ENCODE measurements at places on chromosomes 11 and 22. TPM values are rescaled to one million over a fixed set of nuclear protein-coding genes. Genes with fewer than 3 reads are reported as not detected.

The NOX4 gene
- total RNA-seq, result 0.49 TPM

The SERHL2 gene
- 3.4 TPM for total RNA-seq

The HBB gene
- total RNA-seq, result not detected

The TRIM6 gene
- total RNA-seq, result 5.5 TPM

The TMPRSS4 gene
- not detected for total RNA-seq

The B4GALNT4 gene
- total RNA-seq, result 94.4 TPM

The GPHA2 gene
- total RNA-seq, result not detected

The KCNQ1OT1 gene
- total RNA-seq, result 3.1 TPM

The RIMBP3B gene
- 1.9 TPM for total RNA-seq

The PARVG gene
- total RNA-seq, result 0.33 TPM

The SESN3 gene
- 27.7 TPM for total RNA-seq

The C22orf42 gene
- total RNA-seq, result not detected

The OR51M1 gene
- total RNA-seq, result not detected

DNA sequence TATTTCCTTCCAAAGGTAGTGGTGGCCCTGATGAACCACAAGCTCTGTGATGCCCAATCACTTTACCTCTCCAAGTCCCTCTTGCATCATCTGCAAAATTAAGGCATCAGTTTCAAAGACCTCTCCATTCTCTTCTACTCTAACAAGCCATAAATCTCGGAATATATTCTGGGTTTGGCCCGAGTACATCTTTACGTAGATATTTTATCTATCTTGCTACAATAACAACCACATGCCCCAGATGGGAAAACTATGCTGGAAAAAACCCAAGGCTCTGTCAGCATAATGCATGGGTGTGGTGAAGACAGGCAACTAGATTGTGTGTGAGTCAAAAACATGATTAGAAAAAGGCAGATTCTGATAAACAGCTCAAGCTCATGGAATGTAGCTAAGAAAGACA is 228.2 kb upstream of the BLID start:
- H3K4me1 ChIP-seq, result peaks cover 32% of the 10 kb centered on the region
- DNase-seq, result peak; percentile 94
- no peaks in the 10 kb centered on the region for H3K27me3 ChIP-seq

- H3K27ac ChIP-seq, result no peak overlapping the region
- no peaks in the 10 kb centered on the region for H3K27me3 ChIP-seq
- H3K4me1 ChIP-seq, result no peaks in the 10 kb centered on the region
- no peak for DNase-seq
- no peak overlapping the region for H3K4me3 ChIP-seq
Observed at GRCh38 chr11:77303328-77303727, 1.8 kb upstream of the GDPD4 start.

GRCh38 chr22:37284126-37284804 is 2.0 kb downstream of the CYTH4 start:
- H3K27me3 ChIP-seq, result no peaks in the 10 kb centered on the region
- peaks cover 14% of the 10 kb centered on the region for H3K4me1 ChIP-seq
- H3K36me3 ChIP-seq, result no peaks in the 10 kb centered on the region
- no peak for DNase-seq

DNA sequence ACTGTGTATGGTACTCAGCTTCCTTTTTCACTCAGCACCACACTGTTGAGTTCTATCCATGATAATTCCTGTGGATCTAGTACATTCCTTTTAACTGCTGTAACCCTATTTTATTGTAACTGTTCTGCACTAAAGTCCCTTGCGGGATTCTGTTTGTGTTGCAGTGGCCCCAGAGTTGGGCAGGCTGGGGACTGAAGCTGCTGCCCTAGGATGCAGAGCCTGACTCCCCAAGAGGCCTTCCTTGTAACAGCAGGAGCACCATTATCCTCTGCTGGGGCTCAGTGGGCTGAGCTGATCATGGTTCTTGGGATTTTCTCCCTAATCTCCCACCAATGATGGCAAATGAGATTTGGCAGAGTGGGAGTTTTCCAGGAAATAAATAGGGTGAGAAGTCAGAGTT is 77.7 kb downstream of the CABIN1 start:
- peaks cover 60% of the 10 kb centered on the region for H3K36me3 ChIP-seq
- H3K4me3 ChIP-seq, result no peak overlapping the region
- H3K4me1 ChIP-seq, result no peaks in the 10 kb centered on the region
- no peak overlapping the region for H3K27ac ChIP-seq

- no peaks in the 10 kb centered on the region for H3K36me3 ChIP-seq
- no peak overlapping the region for H3K4me3 ChIP-seq
- H3K27ac ChIP-seq, result no peak overlapping the region
- DNase-seq, result peak; percentile 77
Observed at GRCh38 chr22:20606041-20606783, 98.8 kb downstream of the MED15 start.

GRCh38 chr11:8948886-8949285 is 6.1 kb upstream of the ASCL3 start:
- H3K27ac ChIP-seq, result no peak overlapping the region
- H3K4me3 ChIP-seq, result no peak overlapping the region
- H3K27me3 ChIP-seq, result no peaks in the 10 kb centered on the region
- DNase-seq, result no peak
- H3K4me1 ChIP-seq, result no peaks in the 10 kb centered on the region

GRCh38 chr11:1062075-1062820 is 12.4 kb upstream of the MUC2 start:
- DNase-seq, result no peak
- H3K4me1 ChIP-seq, result no peaks in the 10 kb centered on the region
- no peak overlapping the region for H3K27ac ChIP-seq
- no peaks in the 10 kb centered on the region for H3K27me3 ChIP-seq
- no peak overlapping the region for H3K4me3 ChIP-seq

GRCh38 chr22:20459862-20460261 is 22.2 kb upstream of the SCARF2 start:
- no peak overlapping the region for H3K4me3 ChIP-seq
- H3K4me1 ChIP-seq, result no peaks in the 10 kb centered on the region
- peaks cover 4% of the 10 kb centered on the region for H3K36me3 ChIP-seq
- no peaks in the 10 kb centered on the region for H3K27me3 ChIP-seq

DNA sequence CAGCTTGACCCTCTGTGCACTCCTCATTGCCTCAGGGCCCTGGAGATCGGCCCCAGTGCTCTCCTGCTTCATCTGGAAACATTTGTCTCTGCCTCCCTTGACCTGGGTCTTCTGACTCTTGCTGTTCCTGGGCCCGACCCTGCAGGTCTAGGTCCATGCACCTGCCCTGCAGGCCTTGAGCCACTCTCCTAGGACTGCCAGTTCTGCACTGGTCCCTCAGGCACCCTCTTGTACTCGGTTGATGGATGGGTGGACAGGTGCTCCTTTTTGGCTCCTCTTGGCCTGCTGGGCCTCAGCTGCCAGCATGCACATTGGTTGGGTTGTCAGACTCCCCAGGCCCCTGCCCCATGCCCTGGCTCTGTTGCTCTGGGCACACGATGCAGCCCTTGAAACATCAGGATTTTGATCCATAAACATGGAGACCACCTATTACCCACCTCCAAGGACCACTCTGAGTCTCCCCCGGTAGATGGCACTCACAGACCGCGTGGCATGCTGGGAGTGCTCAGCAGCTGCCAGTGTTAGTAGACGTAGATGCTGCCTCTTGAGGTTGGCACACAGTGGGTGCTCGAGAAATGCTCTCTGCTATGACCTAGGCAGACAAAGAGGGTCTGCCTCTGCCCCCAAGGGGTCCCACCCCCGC is 20.2 kb upstream of the ACR start:
- no peaks in the 10 kb centered on the region for H3K36me3 ChIP-seq
- no peak overlapping the region for H3K27ac ChIP-seq
- no peak for DNase-seq
- H3K4me3 ChIP-seq, result no peak overlapping the region

- H3K27me3 ChIP-seq, result no peaks in the 10 kb centered on the region
- no peak overlapping the region for H3K4me3 ChIP-seq
- no peaks in the 10 kb centered on the region for H3K4me1 ChIP-seq
Observed at GRCh38 chr11:44886790-44887140, 63.9 kb downstream of the TP53I11 start.

GRCh38 chr22:20536590-20537324 is 29.3 kb downstream of the MED15 start:
- no peak overlapping the region for H3K4me3 ChIP-seq
- no peak for DNase-seq
- no peak overlapping the region for H3K27ac ChIP-seq
- H3K36me3 ChIP-seq, result peaks cover 4% of the 10 kb centered on the region
- H3K4me1 ChIP-seq, result peaks cover 23% of the 10 kb centered on the region

DNA sequence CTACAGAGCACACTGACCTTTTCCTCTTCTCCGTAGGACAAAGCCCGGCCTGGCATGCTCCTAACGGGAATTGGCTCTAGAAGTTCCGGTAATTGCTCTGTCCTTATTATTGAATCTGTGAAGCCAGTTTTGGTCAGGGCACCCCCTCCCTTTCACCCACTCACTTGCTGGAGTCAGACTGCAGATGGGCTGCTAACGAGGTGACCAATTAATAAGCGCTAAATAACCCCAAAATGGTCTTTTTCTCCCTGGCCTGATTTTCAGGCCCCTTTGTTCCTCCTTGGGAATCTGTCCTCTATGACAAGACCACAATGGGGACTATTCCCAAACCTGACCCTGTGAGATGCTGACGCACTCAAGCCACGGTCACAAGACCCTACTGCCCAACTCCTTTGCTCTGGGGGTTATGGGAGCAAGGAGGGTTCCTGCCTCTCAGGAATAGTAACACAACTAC is 610.0 kb upstream of the CADM1 start:
- no peaks in the 10 kb centered on the region for H3K36me3 ChIP-seq
- H3K4me1 ChIP-seq, result no peaks in the 10 kb centered on the region
- H3K4me3 ChIP-seq, result no peak overlapping the region
- H3K27ac ChIP-seq, result no peak overlapping the region
- no peaks in the 10 kb centered on the region for H3K27me3 ChIP-seq

GRCh38 chr22:41745968-41746367 is 46.7 kb downstream of the MEI1 start:
- peaks cover 11% of the 10 kb centered on the region for H3K27me3 ChIP-seq
- no peaks in the 10 kb centered on the region for H3K36me3 ChIP-seq
- DNase-seq, result no peak

GRCh38 chr11:113540416-113541330 is 65.5 kb upstream of the DRD2 start:
- no peaks in the 10 kb centered on the region for H3K4me1 ChIP-seq
- no peak overlapping the region for H3K27ac ChIP-seq
- no peaks in the 10 kb centered on the region for H3K36me3 ChIP-seq
- no peaks in the 10 kb centered on the region for H3K27me3 ChIP-seq

DNA sequence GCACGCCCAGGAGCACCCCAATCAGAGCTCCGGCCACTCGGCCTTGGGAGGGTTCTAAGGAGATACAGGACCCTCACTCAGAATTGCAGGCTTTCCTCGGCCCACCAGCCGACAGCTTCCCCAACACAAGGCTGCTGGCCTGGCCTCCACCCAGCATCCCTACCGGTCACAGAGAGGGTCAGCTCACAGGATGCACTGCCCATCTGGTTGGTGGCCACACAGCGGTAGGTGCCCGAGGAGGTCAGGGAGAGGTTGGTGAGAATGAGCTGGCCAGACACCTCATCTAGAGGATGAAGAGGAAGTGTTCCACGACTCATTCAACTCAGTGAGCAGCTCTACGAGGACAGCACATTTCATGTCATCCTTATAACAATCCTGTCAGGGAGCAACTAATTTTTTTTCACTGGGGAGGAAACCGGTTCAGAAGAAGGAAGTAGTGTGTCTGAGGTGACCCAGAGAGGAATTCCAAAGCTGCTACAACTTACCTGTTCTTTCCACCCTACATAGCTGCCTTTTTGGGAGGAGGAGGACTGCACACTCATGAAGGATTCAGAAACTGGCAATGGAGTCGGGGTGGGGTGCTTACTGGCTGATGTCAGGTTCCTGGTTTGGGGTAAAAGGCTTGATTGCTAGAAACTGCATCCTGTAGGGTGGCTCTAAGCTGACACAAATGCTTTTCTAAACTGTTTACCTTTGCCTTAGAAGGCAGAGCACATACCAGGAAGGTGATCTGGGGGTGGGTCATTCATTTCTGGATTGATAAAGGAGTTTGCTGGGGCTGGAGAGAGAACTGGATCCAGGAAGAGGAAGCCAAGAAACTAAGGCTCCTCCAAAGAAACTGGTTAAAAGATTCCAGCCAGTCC is 3.3 kb downstream of the VSIG2 start:
- no peak overlapping the region for H3K27ac ChIP-seq
- DNase-seq, result no peak
- H3K36me3 ChIP-seq, result no peaks in the 10 kb centered on the region
- H3K4me1 ChIP-seq, result peaks cover 10% of the 10 kb centered on the region
- H3K27me3 ChIP-seq, result peaks cover 100% of the 10 kb centered on the region

DNA sequence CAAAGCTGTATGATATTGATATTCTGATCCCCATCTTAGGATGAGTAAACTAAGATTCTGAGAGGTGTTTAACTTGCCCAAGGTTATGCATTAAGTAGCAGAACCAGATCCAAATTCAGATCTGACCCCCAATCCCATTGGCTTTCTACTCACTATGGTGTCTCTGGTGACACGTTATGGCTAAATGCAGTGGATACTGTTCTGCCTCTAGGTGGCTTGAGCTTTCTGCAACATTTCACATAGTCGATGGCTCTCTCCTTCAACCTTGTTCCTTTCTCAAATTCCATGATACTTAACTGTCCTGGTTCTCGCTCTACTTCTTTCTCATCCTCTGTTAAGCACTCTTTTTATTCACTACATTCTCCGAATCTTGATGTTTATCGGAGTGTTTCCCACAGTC is 9.4 kb downstream of the C11orf97 start:
- peaks cover 12% of the 10 kb centered on the region for H3K4me1 ChIP-seq
- H3K27me3 ChIP-seq, result peaks cover 7% of the 10 kb centered on the region
- H3K4me3 ChIP-seq, result no peak overlapping the region
- H3K27ac ChIP-seq, result no peak overlapping the region
- peak; percentile 40 for DNase-seq
